T-helper 17 cell (primary cell): ENCODE measurements at places on chromosomes 16 and 17. TPM values are rescaled to one million over a fixed set of nuclear protein-coding genes. Genes with fewer than 3 reads are reported as not detected.

DNA sequence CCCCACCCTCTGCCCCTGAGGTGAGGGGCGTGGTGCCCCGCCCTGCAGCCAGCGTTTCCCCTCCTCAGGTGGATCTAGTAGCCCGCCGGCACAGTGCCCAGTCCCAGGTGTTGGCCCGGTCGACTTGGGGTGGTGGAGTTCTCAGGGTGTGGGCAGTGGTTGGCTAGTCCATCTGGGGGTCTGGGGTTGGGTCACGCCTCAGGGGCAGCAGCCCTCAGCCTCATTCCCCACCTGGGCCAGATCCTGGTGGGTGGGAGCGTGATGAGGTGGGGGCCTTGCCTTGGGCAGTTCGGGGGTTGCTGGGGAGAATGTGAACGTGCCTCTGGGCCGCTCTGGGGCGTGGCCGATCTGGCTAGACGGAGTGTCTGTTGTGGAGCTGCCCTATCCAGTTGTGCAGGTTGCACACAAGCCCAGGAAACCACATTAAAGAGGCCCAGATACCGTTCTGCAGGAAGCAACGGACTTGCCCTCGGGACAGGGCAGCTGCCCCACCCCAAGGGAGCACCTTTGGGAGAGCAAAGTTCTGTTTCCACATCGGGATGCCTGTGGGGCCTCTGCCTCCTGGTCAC lies 32.0 kb downstream of the GSE1 start:
- DNase-seq, result no peak
- no peaks in the 10 kb centered on the region for H3K36me3 ChIP-seq
- no peaks in the 10 kb centered on the region for H3K27me3 ChIP-seq

GRCh38 chr16:21263640-21264570 lies 14.2 kb downstream of the CRYM start:
- H3K27me3 ChIP-seq, result peaks cover 41% of the 10 kb centered on the region
- H3K4me1 ChIP-seq, result peaks cover 7% of the 10 kb centered on the region

DNA sequence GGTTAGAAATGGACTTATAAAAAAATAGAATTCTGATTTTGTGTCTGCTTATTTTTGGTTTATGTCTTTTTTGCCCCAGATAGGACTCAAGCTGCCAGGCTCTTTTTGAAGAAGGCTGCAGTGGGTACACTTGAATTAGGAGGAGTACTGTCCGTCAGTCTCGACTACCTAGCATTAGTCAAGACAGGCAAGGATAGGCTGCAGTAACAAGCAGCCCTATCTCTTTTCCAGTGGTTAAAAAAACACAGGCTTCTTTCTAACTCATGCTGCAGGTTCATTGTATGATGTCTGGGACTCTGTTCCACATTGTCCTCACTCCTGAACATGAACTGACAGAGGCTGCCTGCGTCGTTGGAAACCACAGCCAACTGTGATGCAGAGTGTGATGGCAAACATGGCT lies 8.0 kb downstream of the C16orf46 start:
- no peak for DNase-seq
- no peaks in the 10 kb centered on the region for H3K4me1 ChIP-seq
- no peaks in the 10 kb centered on the region for H3K36me3 ChIP-seq
- H3K4me3 ChIP-seq, result no peak overlapping the region
- no peak overlapping the region for H3K27ac ChIP-seq

- no peak for DNase-seq
- H3K36me3 ChIP-seq, result no peaks in the 10 kb centered on the region
Measured at GRCh38 chr16:66020642-66021041, 345.8 kb upstream of the CDH5 start.

- no peak for DNase-seq
- peaks cover 7% of the 10 kb centered on the region for H3K36me3 ChIP-seq
- no peak overlapping the region for H3K4me3 ChIP-seq
- H3K27me3 ChIP-seq, result peaks cover 10% of the 10 kb centered on the region
- H3K4me1 ChIP-seq, result peaks cover 5% of the 10 kb centered on the region
Measured at GRCh38 chr16:89026121-89026612, 49.2 kb upstream of the CBFA2T3 start.

DNA sequence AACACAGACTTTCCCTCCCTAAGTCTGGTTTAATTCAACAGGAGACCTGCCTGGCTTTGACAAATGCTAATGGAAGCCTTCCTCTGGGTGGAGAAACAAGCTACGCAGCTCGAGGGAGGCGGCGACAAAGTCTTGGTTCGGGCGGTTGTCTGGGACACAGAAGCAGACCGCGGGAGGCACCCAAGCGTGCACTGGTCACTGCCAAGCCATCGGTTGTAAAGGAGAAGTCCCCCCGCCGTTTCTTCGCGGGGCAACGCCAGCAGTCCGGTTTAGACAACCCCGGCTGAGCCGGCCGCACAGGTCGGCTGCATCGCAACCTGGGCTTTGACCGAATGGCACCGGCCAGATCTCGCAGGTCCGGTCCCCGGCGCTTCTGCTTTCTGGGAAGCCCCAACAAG lies 586 bp downstream of the GLYR1 start:
- no peaks in the 10 kb centered on the region for H3K27me3 ChIP-seq
- peak overlapping the region; percentile 85 for H3K4me3 ChIP-seq
- peaks cover 30% of the 10 kb centered on the region for H3K4me1 ChIP-seq

DNA sequence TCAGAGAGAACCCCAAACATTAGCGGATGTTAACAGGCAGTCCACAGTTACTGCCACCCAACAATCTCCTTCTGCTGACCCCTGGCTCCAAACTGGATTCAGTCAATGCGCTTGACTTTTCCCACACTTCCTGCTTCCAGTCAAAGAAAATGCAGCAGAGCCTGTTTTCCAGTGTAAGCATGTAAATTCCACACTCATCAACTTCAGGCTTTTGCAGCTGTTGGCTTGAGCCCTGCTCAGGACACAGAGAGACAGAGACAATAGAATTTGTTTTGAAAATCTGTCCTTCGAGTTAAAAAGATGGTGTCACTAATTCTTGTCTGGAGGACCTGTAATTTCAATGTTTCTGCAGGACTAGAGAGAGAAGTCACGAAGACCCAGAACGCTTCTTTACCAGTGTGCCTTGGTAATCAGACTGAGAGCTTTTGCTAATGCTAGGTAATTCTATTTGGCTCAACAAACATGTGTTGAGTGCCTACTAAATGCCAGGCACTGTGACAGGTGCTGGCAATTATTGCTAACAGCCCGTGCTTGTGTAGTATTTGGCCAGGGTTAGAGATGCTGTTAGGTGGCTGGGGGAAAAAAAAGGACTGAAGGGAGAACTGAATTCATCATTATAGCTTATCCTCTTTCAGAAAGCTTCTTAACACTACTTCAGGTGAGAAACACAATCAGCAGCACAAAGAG lies 32.5 kb downstream of the HOXB1 start:
- DNase-seq, result no peak
- peaks cover 4% of the 10 kb centered on the region for H3K36me3 ChIP-seq
- H3K27me3 ChIP-seq, result peaks cover 41% of the 10 kb centered on the region

GRCh38 chr16:1895068-1895467 lies 23.1 kb upstream of the MEIOB start:
- H3K27me3 ChIP-seq, result peaks cover 49% of the 10 kb centered on the region
- no peak overlapping the region for H3K27ac ChIP-seq
- H3K36me3 ChIP-seq, result no peaks in the 10 kb centered on the region
- no peak overlapping the region for H3K4me3 ChIP-seq

DNA sequence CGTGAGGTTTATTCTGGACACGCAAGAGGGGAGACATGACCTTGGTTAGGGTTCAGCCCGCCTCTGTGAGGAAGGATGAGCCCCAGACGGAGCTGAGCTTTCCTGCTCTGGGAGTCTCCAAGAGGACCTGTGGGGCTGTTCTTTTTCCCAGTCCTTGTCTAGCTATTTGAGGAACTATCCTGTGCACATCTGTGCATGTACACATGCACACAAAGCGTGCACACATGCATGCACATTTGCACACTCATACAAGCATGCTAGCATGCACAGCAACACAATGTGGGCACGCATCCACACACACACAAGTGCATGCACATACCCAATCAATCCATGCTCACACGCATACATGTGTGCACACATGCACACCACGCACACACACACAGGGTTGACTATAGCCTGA lies 40.4 kb downstream of the ABCC6 start:
- peaks cover 20% of the 10 kb centered on the region for H3K27me3 ChIP-seq
- DNase-seq, result no peak
- no peak overlapping the region for H3K4me3 ChIP-seq
- no peaks in the 10 kb centered on the region for H3K4me1 ChIP-seq

GRCh38 chr16:85878875-85879274 lies 20.1 kb upstream of the IRF8 start:
- H3K36me3 ChIP-seq, result peaks cover 3% of the 10 kb centered on the region
- DNase-seq, result no peak
- H3K4me1 ChIP-seq, result peaks cover under 1% of the 10 kb centered on the region
- no peak overlapping the region for H3K4me3 ChIP-seq

ADAMTS18 gene
- total RNA-seq, result not detected

HOXB6 gene
- total RNA-seq, result not detected

GRIN2C gene
- total RNA-seq, result not detected
